ENCODE measurements at places on chromosomes 1 and 21. TPM values are rescaled to one million over a fixed set of nuclear protein-coding genes. Genes with fewer than 3 reads are reported as not detected.

ESRRG gene
- total RNA-seq = 6.8 TPM

LCA5L gene
- total RNA-seq = 3.0 TPM

BNIPL gene
- 10.5 TPM for total RNA-seq

CROCC gene
- 38.5 TPM for total RNA-seq

BARHL2 gene
- not detected for total RNA-seq

SPRR2F gene
- not detected for total RNA-seq

CCDC185 gene
- not detected for total RNA-seq

CSMD2 gene
- total RNA-seq = 1.1 TPM

GPATCH4 gene
- total RNA-seq = 42.5 TPM

SPRR2E gene
- not detected for total RNA-seq

DIO1 gene
- total RNA-seq = not detected

SLC45A1 gene
- 3.3 TPM for total RNA-seq

NHLH1 gene
- not detected for total RNA-seq

CD244 gene
- total RNA-seq = 0.89 TPM

DNA sequence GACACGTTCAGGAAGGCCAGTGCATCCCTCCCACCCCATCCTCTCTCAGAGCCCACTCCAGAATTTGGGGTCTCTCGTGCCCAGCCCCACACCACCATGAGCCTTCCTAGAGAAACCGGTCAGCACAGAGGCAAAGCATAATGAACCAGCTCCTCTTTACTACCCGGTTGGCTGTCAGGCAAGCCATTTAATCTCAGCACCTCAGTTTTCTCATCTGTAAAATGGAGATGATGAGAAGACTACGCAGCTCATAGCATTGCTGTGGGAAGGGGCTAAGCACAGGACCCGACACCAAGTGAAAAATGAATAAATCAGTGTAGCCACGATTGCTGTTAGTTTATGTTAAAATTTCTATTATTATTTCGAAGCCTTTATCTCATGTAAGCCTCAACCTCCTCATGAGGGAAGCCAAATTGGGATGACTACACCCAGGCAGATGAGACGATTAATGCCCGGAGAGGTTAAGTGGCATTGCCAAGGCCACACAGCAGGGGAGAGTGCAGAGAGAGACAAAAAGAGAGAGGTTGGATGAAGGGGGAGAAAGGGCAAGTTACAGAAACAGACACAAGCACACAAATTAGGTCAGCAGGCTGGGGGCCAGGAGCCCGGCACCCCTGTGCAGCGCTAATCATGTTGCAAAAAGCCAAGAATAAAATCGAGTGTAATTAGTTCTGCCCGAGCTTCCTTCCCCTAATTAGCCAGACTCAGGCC, 25.7 kb downstream of the SDC3 start:
- no peak for DNase-seq

- DNase-seq = no peak
Observed at GRCh38 chr1:119435052-119435451, 20.1 kb downstream of the HSD3B2 start.

GRCh38 chr1:147741065-147741464, 19.3 kb downstream of the GJA5 start:
- DNase-seq = no peak

- no peak for DNase-seq
Observed at GRCh38 chr21:45827881-45828579, 153.5 kb upstream of the COL6A1 start.

GRCh38 chr1:62841587-62842169, 57.7 kb downstream of the ATG4C start:
- DNase-seq = peak; percentile 45

- DNase-seq = peak; percentile 69
Observed at GRCh38 chr1:93567255-93567918, 114.2 kb downstream of the BCAR3 start.

- no peak for DNase-seq
Observed at GRCh38 chr1:240091614-240092300, at the start of gene FMN2. Gene FMN2, plus strand, starts transcription at chr1:240091883. Its CDS starts 227 bp downstream, at chr1:240092110.

DNA sequence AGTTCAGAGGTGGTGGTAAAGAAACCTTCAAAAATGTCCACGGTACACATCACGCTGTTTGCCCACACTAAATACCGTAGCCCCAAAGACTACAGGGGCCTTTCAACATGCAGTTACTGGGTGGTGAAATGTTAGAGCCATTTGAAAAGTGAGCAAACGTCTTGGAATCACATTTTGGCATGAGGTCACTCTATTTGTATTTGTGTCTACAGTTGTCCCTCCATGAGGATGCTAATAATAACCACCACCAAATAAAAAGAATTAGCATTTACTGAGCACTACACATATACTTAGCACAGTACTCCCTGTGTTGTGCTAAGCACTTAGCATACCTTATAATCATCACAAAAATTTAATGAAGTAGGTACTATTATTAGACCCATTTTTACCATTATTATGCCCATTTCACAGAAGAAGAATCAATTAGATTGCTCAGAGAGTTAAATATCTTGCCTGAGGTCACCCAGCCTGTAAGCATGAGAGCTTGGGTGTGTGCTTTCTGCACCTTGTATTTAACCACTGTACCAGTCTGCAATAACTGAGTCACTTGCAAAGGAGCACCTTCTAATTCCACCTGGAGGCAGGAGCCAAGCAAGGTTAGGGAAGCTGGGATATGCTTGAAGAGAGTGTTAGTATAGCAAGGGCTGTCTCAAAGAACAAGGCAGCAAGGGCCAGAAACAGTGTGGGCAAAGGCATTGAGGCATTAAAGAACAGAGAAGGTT, 57.4 kb downstream of the DNTTIP2 start:
- no peak for DNase-seq

DNA sequence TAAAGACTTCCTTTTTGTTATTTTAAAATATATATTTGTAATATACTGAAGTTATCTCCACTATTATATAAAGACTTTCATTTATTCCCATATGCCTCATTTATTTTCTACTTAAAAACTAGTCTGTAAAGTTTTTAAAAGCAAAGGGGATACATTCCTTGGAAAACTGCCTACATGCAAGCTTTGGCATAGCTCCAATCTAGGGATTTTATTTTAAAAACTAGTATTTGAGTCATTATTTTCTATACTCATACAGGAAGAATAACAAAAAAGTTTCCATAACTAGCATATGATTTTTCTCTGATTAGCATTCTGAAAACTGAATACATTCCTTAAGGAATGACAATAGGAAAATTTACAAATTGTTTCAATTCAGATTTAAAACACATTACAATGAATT, 88.9 kb downstream of the COL24A1 start:
- no peak for DNase-seq

DNA sequence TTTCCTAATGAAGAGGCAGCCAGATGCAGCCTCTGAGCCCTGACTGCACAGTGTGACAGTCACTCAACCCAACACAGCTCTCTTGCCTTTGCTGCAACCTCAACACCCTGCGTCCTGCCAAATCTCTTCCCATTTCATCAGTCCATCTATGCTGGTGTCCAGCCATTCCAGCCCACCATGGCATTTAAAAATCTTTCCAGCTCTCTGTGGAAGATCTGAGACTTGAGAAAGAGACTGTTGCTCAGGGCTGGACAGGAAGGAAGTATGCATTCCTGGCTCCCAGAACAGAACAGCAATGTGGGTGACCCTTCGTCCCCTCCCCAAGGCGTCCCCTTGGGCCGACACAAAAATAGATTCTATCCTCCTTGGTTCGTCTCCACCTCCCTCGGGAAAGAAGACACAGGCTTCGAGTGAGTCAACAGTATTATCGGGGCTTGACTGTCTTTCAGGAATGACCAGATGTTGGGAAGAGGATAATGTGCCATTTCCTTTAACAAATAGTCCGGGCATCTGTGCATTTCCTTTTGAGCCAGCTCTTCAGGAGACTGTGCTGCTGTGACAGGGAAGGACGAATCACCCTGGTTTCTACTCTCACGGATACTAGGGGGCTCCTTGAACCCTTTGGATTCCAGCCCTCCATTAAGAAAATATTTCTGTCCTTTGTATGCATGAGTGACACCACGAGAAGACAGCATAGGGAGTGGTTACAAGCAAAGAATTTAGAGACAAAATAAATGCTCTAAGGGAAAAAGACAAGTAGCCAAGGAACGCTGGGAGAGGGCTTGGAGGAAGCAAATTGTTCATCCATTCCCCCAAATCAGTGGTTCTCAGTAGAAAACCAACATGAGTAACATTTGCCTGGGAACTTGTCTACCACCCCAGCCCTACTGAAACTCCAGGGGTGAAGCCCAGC, 111.4 kb upstream of the CDC42BPA start:
- DNase-seq = no peak

- no peak for DNase-seq
Observed at GRCh38 chr1:143735764-143736461, 235.9 kb downstream of the FAM72C start.

DNA sequence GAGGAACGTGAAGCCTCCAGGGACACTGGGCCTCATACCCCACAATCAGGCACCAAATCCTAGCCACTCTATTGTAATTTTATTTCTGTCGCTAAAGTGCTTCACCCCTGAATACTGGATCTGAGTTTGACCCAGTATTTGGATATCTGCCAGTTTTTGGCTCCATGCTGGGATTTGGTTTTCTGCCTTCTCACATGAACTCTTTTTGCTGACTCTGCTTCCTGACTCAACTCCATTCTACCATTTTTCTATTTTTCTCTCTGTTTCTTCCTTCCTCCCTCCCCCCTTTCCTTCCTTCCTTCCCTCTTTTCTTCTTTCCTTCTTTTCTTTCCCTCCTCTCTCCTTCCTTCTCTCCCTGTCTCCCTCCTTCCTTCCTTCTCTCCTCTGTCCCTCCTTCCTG, 151.3 kb upstream of the GJB5 start:
- DNase-seq = no peak

- DNase-seq = no peak
Observed at GRCh38 chr1:14672005-14672404, 73.5 kb downstream of the KAZN start.

- DNase-seq = no peak
Observed at GRCh38 chr1:247496581-247497285, 38.8 kb upstream of the OR2B11 start.

GRCh38 chr1:6486433-6487011, 4.9 kb downstream of the PLEKHG5 start:
- DNase-seq = peak; percentile 89

DNA sequence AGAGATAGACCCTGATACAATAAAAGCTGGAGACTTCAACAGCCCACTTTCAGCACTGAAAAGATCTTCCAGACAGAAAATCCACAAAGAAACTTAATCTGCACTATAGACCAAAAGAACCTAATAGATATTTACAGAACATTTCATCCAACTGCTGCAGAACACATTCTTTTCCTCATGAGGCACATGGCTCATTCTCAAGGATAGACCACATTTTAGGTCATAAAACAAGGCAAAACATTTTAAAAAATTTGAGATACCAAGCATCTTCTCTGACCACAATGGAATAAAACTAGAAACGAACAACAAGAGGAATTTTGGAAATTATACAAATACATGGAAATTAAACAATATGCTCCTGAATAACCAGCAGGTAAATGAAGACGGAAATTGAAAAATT, 15.0 kb upstream of the IL20 start:
- no peak for DNase-seq

- DNase-seq = no peak
Observed at GRCh38 chr1:247273013-247273412, 17.1 kb downstream of the VN1R5 start.

GRCh38 chr1:10168912-10169514, 41.4 kb upstream of the KIF1B start:
- no peak for DNase-seq

DNA sequence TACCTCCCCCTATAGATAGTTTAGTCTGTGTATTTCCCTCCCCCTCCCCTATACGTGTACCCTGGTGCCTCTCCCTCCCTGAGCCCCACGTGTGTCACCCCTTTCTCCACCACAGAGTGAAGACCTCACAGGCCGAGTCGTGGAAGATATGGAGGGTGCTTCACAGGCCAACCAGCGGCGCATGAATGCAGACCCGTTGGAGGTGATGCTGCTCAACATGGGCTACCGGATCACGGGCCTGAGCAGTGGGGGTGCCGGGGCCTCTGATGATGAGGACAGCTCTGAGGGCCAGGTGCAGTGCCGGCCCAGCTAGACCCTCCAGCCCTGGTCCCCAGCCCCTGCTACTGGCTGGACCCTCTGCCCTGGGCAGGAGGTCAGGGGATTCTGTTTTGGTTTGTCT, 15.9 kb upstream of the TMEM222 start:
- DNase-seq = no peak

DNA sequence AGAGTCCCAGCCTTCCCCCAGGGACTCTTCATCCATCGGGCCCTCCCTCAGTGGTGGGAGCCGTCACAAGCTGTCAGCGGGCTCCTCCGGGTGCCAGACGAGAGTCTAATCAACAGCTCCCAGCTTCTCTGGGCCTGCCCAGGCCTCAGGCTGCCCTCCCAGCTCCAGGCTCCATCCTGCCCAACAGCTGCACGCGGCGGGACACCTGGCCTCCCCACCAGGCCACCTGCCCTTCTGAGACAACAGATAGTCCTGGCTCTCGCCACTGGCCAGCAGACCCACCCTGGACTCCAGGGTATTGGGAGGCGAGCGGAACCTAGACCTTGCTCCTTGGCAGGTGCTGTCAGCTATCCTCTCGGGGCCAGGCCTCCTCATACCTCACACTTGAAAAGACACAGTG, 3.1 kb downstream of the WNT4 start:
- no peak for DNase-seq

GRCh38 chr1:101022294-101022693, 3.3 kb downstream of the DPH5 start:
- DNase-seq = no peak

DNA sequence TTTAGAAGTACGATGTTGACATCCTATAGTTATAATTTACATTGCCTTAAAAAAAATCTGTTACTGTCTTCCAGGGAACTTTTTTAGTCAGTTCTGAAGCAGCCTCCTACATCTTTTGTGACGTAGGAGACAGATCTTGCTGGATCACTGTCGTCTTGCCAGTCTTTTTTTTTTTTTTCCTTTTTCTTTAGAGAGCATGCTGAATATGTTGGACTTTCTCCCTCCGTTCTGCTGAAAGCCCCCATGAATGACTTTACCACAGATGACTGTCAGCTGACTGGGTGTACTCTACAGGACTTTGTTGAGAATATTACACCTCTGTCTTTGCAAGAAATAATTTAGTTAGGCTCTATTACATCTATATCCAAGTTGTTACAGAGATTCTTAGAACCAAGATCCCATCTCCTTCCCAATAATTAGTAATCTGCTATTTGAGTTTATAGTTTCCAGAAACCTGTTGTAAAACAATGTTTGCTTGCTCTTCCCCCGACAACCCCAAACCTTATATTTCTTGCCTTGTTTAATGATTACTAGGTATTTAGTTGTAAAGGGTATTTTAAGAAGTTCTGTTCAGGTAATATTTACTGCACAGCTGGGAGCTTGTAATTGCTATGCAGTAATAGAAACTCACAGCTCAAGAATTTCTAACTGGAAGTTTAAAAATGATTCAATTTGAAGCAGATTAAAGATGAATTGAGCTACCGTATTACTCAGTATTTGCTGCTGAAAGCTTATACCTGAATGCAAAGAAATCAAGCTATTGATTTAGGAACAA, 61.8 kb downstream of the RASAL2 start:
- DNase-seq = no peak

- no peak for DNase-seq
Observed at GRCh38 chr1:230857077-230857476, 11.2 kb downstream of the C1orf198 start.
